CD8-positive, alpha-beta T cell (primary cell): ENCODE measurements at places on chromosomes 7 and 10.

GRCh38 chr7:45711161-45711490, 137.0 kb downstream of the ADCY1 start:
- no peak for DNase-seq

- no peak for DNase-seq
Observed at GRCh38 chr10:114540236-114540635, 117.8 kb downstream of the ABLIM1 start.

DNA sequence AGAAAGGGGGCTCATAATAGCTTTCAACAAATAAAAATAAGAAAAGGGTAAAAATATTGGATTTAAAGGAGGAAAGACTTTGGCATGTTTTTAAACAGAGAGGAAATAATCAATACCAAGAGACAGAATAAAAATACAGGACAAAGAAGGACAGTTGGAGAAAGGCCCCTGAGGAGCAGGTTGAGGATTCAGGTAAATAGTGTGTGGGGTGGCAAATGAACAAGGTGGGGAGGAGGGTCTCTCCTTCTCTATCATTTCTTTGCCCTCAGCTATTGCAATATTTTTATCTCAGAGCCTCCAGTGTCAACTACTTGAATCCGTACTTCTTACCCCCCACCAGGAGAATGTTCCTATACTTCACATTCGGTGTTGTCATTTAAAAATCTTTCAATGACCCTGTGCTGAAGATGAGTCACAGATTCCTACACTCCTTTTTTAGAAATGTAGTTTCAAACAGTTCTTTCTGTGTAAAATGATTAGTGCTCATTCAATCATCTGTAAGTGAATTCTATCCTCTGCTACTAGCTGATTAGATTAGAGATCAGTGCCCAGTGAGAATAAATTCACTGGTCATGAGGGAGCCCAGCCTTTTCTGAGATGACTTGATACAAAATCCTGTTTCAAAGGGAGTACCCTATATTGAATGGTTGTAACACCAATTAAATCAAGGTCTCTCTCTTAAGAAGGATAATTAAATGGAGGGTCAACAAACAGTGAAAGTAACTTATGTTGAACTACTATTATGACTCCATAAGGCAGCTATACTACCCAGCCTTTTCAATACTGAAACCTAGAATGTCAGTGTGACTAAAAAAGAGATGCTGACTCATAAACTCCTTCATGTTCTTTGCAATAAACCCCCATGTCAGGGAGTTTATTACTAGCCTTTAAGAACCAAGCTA, 50.4 kb upstream of the WNT16 start:
- DNase-seq, result no peak

DNA sequence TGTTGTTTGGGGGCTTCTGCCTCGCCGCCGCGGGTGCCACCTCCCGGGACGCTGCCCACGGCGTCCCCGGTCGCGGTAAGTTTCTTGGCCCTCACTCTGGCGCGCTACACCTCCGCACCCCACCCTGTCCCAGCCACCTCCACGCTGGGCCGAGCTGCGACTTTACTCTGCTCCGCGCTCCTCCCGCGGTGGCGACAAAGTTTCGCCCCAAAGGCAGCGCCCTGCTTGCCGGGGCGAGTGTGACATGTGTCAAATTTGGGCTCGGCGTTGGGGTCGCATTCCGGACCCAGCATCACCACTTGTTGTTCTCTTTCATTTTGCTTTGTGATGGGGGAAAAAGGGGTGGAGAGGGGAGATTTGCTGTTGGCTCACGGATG, 167.7 kb upstream of the PPP1R3A start:
- DNase-seq, result no peak

GRCh38 chr7:32881074-32881982, 10.2 kb downstream of the KBTBD2 start:
- DNase-seq, result no peak

GRCh38 chr10:43024524-43024923, 52.3 kb upstream of the RET start:
- no peak for DNase-seq

- DNase-seq, result peak; percentile 18
Observed at GRCh38 chr7:158646766-158647474, 57.7 kb downstream of the NCAPG2 start.

- DNase-seq, result no peak
Observed at GRCh38 chr7:24741679-24742505, 15.4 kb downstream of the GSDME start.

GRCh38 chr10:21825345-21825744, 178.2 kb downstream of the DNAJC1 start:
- no peak for DNase-seq

DNA sequence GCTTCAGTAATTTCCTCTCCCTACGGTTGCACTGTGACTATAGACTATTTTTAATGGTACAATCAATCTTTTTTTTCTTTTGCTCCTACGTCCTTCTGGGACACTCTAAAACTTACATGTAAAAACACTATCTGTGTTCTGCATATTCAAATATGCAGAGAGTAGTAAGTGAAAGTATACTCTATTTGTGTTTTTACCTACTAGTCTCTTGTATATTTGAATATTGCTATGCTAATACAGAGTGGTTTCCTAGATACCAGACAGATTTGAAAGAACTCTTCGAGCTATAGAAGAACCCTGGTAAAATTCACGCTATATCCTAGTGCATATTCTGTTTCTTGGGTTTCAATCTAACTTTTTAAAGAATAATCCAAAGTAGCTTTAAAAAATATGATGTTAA, 200.8 kb upstream of the LRRN3 start:
- no peak for DNase-seq

DNA sequence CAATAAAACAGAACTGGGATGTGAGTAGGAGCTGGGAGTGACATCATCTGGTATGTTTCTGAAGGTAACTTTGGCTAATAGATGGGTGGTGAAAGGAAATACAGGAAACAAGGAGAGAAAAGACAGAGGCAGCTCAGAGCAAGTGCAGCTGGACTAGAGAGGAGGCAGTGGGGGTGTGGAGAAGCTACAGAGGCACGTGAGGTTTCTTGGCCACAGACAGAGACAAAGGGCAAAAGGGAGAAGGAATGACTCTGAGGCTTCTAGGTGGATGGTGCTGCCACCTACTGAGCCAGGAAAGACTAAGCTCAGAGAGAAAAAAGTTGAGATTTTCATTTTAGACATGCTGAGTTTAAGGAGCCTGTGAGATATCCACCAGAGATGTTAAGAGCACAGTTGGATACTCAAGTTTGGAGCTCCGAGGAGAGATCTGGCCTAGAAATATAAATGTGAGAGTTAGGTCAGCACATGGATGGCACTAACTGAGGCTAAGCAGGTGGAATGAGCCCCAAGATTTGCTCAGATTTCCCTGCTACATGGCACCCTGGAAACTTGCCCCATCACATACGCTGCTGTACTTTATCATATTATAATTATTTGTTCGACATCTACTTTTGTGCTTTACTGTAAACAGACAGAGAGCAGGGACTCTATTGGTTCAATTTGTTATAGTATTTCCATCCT, 293.0 kb upstream of the IMMP2L start:
- DNase-seq, result no peak

DNA sequence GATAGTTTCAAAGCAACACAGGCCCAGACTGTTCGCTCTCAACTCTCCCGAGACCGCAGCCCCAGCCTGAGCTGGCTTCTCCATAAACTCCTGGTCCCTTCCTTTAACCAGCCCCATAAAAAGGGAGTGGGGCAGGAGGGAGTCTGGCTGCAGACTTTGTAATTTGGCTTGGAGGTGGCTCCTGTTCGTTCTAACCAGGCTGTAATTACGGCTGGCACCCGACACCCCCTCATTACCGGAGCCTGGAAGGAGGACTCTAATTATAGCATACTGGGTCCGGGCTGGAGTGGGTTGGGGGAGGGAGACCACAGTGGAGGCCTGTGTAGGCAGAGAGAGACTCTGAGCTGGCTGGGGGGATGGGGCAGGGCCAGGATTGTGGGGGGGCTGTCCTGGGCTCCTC, 49.7 kb downstream of the UNC5B start:
- no peak for DNase-seq

DNA sequence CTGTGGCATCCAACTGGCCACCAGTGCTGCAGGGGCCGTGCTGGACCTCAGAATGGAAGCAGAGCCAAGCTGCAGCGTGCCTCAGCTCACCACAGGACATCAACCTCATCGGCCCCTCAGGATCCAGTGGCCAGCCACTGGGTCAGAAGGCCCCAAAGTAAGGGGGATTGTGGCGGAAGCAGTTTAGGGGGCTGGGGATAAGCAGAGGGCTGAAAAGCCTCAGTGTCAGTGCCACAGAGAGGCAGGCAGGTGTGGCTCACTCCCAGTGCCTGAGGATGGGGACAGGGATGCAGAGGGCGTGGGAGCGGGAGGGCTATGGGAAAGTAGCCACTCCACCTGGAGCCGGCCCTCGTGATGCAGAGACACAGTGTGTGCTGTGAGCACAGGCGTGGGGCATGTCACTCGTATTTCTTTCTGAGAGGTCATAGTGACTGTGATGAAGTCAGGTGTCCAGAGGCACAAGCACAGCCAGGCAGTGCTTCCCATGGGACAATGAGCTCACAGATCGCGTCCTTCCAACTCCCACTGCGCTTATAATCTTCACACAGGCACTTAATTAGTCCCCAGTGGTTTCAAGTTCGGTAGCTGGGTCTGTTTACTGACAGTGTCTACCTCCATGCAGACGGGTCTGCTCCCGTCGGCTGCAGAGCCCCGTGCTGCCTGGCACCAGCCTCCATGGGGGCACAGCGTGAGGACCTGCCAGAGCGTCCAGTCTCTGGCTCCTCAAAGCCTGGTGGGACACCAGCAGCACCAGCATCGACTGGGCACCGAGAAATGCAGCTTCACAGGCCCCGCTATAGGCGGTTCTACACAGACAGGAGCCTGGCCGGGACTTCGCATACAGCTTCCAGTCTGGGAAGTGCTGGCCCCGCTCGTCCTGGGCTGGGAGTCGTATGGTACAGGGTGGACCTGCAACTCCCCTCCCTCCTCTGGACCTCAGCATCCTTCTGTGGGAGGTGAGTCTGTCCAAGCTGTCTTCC, 42.9 kb upstream of the CNPY1 start:
- DNase-seq, result no peak

GRCh38 chr10:71244431-71245419, 32.4 kb downstream of the UNC5B start:
- DNase-seq, result no peak

DNA sequence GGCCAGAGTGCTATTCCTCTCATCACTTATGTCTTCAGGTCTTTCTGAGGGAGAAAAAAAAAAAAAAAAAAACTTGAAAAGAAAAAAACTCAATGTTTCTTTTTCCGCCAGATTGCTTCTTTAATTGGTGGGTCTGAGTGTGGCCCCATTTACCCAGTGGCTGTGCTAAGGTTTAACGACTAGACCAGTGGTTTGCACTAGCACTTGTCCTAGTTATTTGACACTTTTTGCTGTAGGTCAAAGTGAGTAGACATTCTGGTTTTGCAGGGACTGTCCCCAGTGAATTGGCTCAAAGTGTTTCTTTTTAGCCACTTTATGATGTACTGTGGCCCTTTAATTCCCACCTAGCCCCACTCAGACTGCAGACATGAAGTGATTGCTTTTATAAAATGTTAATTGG, 273.3 kb downstream of the PTEN start:
- no peak for DNase-seq

DNA sequence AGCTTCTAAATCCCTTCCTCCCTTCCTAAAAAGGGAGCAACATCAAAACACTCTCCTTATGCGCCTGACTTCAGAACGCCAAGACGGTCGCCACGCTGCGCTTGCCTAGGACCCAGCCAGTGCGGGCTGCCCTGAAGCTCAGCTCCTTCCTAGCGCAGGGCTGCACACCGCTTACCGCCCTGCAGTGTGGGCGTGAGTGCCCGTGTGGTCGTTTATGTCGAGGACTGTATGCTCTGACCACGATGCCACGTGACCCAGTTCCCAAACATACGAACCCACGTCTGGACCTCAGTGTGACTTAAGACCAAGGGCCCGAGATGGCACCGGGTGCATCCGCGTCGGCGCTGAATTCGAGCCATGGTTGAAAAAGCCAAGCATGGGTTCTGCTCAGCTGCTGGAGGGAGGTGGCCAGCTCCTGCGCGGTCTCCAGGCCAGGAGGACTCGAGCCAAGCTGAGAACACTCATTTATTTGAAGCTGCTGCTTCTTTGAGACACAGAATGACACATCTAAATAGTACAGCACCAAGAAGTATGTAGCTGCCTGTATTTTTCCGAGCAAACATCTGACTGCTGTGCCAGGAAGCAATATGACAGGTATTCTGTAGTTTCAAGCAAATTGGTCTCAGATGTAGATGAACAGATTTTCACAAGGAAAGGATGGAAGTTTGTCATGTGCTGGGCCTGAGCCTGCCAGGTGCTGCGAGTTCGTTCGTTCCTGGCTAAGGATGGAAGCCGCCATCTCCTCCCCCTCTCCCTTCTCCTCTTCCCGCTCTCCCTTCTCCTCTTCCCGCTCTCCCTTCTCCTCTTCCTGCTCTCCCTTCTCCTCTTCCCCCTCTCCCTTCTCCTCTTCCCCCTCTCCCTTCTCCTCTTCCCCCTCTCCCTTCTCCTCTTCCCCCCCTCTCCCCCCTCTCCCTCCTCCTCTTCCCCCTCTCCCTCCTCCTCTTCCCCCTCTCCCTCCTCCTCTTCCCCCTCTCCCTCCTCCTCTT, 184.7 kb downstream of the EBF3 start:
- DNase-seq, result no peak

DNA sequence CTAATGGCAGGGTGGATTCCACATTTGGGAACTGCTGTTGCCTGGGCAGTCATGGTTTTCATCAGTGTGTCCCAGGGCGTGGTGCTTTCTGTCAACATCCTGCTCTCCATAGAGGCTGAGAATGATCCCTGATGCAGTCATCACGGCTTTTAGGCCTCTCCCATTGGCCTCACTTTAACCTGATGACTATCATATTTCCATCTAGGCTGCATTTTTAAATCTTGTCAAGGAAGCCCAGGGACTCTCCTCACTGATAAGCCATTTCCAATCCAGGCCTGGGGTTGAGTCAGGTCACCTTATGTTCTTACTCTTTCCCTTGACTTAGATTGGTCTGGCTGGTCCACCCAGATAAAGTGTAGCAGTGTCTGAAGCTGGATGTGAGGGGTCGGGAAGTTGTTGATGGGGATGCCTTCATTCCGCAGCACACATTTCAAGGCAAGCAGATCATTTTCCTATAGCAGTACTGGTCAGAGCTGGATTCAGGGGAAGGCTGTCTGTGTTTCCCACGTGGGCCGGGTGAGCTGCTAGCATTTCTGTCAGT, 177.0 kb downstream of the AUTS2 start:
- no peak for DNase-seq

DNA sequence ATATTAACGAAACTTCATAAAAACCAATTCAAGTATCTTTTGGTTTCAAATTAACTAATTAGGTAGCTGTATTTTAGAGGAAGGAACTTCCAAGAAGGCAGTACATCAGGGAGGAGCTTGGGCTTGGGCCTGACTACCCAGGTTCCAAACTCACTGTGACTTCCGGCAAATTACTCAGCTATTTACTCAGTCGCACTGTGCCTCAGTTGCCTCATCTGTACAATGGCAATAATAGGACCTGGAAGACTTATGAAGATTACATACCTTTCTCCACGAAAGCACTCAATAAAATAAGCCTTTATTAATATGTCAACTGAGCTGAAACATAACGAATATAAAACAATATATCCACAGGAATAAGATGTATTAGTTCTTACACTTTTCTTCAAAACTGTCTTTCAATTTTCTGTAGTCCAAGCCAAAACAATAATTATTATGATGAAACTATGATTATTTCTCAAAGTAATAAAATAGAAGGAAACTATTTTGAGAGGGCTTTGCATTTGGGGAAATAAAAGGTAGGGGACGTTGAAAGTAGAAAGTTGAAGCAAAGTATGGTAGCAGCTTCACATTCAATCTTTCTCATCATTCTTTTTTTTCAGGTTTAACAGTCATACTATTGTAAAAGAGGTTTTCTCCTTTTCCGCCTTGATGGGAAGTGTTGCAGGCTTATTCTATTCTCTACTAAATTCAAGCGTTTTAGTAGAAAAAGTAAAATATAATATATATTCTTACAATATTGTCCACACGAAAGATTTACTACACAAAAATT, 10.5 kb upstream of the EBLN1 start:
- DNase-seq, result no peak
